ENCODE measurements at places on chromosomes 2 and 18. TPM values are rescaled to one million over a fixed set of nuclear protein-coding genes. Genes with fewer than 3 reads are reported as not detected.

The LYPD6 gene
- total RNA-seq = not detected

The OTOF gene
- not detected for total RNA-seq

The ATP8B1 gene
- total RNA-seq = 189 TPM

The SCN7A gene
- total RNA-seq = 40.8 TPM

The VIL1 gene
- 120 TPM for total RNA-seq

The TXNDC2 gene
- total RNA-seq = 0.18 TPM

The ACTG2 gene
- 444 TPM for total RNA-seq

The DSC3 gene
- 2.2 TPM for total RNA-seq

The COX7A2L gene
- total RNA-seq = 80.5 TPM

The CCDC85A gene
- total RNA-seq = 3.8 TPM

The BCL2 gene
- total RNA-seq = 3.5 TPM

The IL1RN gene
- 29.3 TPM for total RNA-seq

The IL1A gene
- total RNA-seq = not detected

The VAPA gene
- total RNA-seq = 118 TPM

The IL36RN gene
- not detected for total RNA-seq

The MAPRE2 gene
- 92.0 TPM for total RNA-seq

The PLCL1 gene
- total RNA-seq = 2.2 TPM

The RAD51AP2 gene
- not detected for total RNA-seq

The CD28 gene
- total RNA-seq = 4.4 TPM

The NBAS gene
- 36.8 TPM for total RNA-seq

The ICOS gene
- total RNA-seq = 9.3 TPM

The CDKL4 gene
- total RNA-seq = 3.2 TPM

The TLX2 gene
- not detected for total RNA-seq

The UGT1A3 gene
- 1.3 TPM for total RNA-seq

The EVX2 gene
- not detected for total RNA-seq

The GPR39 gene
- 12.3 TPM for total RNA-seq

The SMYD1 gene
- 25.4 TPM for total RNA-seq

The PAX3 gene
- not detected for total RNA-seq

The SERPINB11 gene
- 7.1 TPM for total RNA-seq

The SMIM21 gene
- not detected for total RNA-seq

The CFAP65 gene
- 2.6 TPM for total RNA-seq

The FAM124B gene
- 3.5 TPM for total RNA-seq

The EFEMP1 gene
- total RNA-seq = 34.9 TPM

The CRYGC gene
- total RNA-seq = not detected

The APLF gene
- 9.4 TPM for total RNA-seq

The MAPK4 gene
- total RNA-seq = 5.2 TPM
